ENCODE measurements at places on chromosomes 2 and 18. TPM values are rescaled to one million over a fixed set of nuclear protein-coding genes. Genes with fewer than 3 reads are reported as not detected.

- no peaks in the 10 kb centered on the region for H3K27me3 ChIP-seq
- no peaks in the 10 kb centered on the region for H3K36me3 ChIP-seq
- H3K4me1 ChIP-seq, result peaks cover 10% of the 10 kb centered on the region
- DNase-seq, result no peak
- H3K4me3 ChIP-seq, result no peak overlapping the region
Measured at GRCh38 chr2:240946046-240946445, 39.9 kb downstream of the CROCC2 start.

- no peaks in the 10 kb centered on the region for H3K4me1 ChIP-seq
- no peaks in the 10 kb centered on the region for H3K27me3 ChIP-seq
- H3K4me3 ChIP-seq, result no peak overlapping the region
- DNase-seq, result no peak
Measured at GRCh38 chr2:103638978-103639377, 877.1 kb downstream of the TMEM182 start.

- H3K27ac ChIP-seq, result no peak overlapping the region
- DNase-seq, result no peak
- no peak overlapping the region for H3K4me3 ChIP-seq
- H3K27me3 ChIP-seq, result no peaks in the 10 kb centered on the region
- H3K4me1 ChIP-seq, result no peaks in the 10 kb centered on the region
Measured at GRCh38 chr2:49831698-49832367, 677.5 kb upstream of the FSHR start.

DNA sequence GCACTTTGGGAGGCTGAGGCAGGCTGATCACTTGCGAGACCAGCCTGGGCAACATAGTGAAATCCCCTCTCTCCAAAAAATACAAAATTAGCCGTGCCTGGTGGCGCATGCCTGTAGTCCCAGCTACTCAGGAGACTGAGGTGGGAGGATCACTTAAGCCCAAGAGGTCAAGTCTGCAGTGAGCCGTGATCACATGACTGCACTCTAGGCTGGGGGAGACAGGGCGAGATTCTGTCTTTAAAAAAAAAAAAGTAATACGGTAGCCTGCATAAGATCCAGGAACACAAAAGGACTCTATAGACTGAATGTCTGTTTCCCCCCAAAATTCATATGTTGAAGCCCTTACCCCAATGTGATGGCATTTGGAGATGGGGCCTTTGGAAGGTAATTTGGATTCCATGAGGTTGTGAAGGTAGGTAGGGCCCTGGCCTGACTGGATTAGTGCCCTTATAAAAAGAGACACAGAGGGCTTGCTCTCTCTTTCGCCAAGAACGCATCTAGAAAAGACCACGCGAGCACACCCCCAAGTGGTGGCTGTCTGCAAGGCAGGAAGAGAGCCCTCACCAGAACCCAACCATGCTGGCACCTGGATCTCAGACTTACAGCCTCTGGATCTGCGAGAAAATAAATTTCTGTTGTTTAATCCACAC is 17.0 kb downstream of the MBOAT2 start:
- H3K27me3 ChIP-seq, result no peaks in the 10 kb centered on the region
- peak; percentile 18 for DNase-seq
- no peaks in the 10 kb centered on the region for H3K36me3 ChIP-seq
- H3K27ac ChIP-seq, result peak overlapping the region; percentile 66
- peaks cover 71% of the 10 kb centered on the region for H3K4me1 ChIP-seq

- no peaks in the 10 kb centered on the region for H3K4me1 ChIP-seq
- peaks cover 9% of the 10 kb centered on the region for H3K27me3 ChIP-seq
- no peak overlapping the region for H3K27ac ChIP-seq
- no peak overlapping the region for H3K4me3 ChIP-seq
Measured at GRCh38 chr18:63005306-63005705, 290.0 kb downstream of the PHLPP1 start.

DNA sequence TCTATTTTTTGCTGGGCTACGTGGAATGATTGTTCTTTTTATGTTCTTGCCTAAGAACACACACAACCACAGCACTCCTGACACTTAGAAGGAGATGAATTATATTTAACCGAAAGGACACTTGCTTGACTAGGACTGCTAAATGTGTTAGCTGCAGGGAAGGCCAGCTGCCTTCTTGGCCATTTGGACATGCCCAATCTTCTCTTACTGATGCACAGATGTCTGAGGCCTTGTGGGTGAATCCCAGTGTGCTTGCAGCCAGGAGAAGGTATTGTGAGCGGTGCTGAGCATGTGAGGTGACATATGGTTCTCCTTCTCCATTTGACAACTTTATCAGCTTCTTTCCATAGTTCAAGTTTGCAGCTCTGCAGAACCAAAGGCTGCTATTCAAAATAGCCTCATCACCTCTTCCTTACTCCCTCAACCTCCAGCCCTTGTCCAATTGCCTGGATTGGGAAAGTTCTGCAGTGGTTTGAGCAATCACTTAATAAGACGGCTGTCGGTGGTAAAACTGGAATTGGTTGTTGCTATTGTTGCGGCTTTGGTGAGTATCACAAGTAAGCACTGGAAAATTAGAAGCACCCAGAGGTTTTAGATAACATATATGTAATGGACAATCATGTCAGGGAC is 1113.3 kb downstream of the TSN start:
- no peak overlapping the region for H3K4me3 ChIP-seq
- H3K4me1 ChIP-seq, result no peaks in the 10 kb centered on the region
- no peak overlapping the region for H3K27ac ChIP-seq
- no peak for DNase-seq

DNA sequence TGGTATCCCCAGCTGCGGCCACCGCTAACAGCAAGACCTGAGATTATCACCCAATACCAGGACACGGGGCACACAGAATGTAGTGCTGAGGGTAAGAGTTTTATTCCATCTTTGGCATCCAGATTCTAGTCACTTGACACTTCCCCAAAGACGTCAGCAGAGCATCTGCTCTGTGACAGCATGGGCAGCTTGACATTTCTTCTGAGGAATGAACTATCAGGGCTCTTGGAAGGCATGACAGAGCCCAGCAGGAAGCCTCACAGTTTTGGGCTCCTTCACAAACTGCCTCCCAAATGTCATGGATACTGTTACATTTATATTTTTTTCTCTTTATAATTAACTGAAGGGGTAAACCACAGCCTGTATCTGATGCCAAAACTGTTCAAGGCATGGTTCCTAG is 1010.7 kb downstream of the TDRD15 start:
- no peaks in the 10 kb centered on the region for H3K4me1 ChIP-seq
- no peaks in the 10 kb centered on the region for H3K27me3 ChIP-seq
- DNase-seq, result no peak
- no peaks in the 10 kb centered on the region for H3K36me3 ChIP-seq

DNA sequence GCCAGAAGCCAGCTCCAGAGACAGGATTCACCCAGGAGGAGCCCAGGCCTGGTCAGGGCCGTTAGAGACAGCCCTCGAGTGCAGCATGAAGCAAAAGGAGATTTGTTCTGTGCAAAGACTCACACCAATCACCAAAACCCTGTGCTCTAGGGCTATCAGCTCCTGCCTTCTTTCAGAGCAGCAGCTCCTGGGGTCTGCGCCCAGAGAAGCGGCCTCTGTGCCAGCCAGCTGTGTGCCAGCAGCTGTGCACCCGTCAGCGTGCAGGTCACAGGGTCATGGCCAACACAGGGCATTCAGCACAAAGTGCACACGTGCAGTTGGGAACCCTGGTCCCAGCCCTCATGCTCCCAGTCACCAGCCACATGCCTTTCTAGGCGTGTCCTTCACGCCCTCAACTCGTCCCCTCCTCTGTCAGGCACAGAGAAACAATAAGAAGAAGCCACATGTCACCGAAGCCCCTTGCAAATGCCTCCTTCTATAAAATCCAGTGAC is 49.3 kb downstream of the ZNF516 start:
- peak; percentile 55 for DNase-seq
- H3K27ac ChIP-seq, result peak overlapping the region; percentile 89
- no peaks in the 10 kb centered on the region for H3K27me3 ChIP-seq
- H3K36me3 ChIP-seq, result 0 out of 2 replicates have a peak, but pooled peaks cover 1% of the 10 kb centered on the region
- peak overlapping the region; percentile 44 for H3K4me3 ChIP-seq

DNA sequence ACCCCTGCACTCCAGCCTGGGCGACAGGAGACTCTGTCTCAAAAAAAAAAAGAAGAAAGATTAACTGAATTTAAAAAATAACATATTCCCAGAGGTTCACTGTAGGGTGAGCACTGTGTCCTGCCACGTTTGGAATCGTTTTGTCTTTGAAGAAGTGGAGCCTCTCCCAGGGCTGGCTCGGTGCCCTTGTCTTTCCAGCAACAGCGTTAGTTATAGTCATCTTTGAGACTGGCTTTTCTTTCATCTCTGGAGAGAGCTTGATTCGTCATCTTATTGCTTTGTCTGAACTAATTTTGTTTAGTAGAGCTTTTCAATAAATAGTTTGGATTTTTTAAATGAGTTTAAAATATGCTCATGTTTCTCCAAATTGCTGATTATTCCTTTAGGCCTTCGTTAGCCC is 50.5 kb downstream of the IMPA2 start:
- no peaks in the 10 kb centered on the region for H3K27me3 ChIP-seq
- no peaks in the 10 kb centered on the region for H3K36me3 ChIP-seq
- peaks cover 20% of the 10 kb centered on the region for H3K4me1 ChIP-seq
- peak; percentile 94 for DNase-seq
- no peak overlapping the region for H3K4me3 ChIP-seq

DNA sequence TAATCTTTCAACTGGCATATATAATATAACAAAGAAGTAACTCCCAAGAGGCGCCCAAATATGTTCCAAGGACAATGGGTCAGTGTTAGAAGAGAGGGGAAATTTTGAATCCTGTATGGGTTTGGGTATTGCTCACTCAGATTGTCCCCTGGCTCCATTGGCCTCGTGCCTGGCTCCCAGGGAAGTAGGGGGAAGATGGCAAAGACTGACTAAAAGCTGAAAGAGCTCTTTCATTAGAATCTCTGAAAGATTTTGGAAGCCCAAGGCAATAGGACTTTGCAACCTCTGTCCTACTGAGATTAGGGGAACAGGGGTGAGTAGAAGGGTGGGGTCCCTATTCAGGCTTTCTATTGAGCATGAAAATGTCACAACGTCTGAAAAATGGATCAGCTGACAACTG is 1272.8 kb upstream of the ZEB2 start:
- no peak overlapping the region for H3K4me3 ChIP-seq
- no peak for DNase-seq
- H3K36me3 ChIP-seq, result no peaks in the 10 kb centered on the region
- no peaks in the 10 kb centered on the region for H3K4me1 ChIP-seq

DNA sequence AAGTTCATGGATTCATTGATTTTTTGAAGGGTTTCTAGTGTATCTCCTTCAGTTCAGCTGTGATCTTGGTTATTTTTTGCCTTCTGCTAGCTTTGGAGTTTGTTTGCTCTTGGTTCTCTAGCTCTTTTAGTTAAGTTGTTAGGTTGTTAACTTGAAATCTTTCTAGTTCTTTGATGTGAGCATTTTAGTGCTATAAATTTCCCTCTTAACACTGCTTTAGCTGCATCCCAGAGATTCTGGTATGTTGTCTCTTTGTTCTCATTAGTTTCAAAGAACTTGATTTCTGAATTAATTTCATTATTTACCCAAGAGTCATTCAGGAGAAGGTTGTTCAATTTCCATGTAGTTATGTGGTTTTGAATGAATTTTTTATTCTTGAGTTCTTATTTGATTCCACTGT is 210.6 kb downstream of the IRS1 start:
- peaks cover 6% of the 10 kb centered on the region for H3K4me1 ChIP-seq
- H3K27ac ChIP-seq, result no peak overlapping the region
- no peaks in the 10 kb centered on the region for H3K27me3 ChIP-seq
- H3K4me3 ChIP-seq, result no peak overlapping the region
- no peaks in the 10 kb centered on the region for H3K36me3 ChIP-seq

- no peak overlapping the region for H3K4me3 ChIP-seq
- DNase-seq, result peak; percentile 21
- H3K27ac ChIP-seq, result no peak overlapping the region
- H3K36me3 ChIP-seq, result no peaks in the 10 kb centered on the region
Measured at GRCh38 chr2:166060191-166060590, 67.6 kb downstream of the SCN1A start.

GRCh38 chr2:84906900-84907714 is 1.7 kb downstream of the TMSB10 start:
- H3K27ac ChIP-seq, result peak overlapping the region; percentile 79
- DNase-seq, result peak; percentile 91
- no peaks in the 10 kb centered on the region for H3K27me3 ChIP-seq

- no peaks in the 10 kb centered on the region for H3K27me3 ChIP-seq
- H3K36me3 ChIP-seq, result no peaks in the 10 kb centered on the region
- H3K27ac ChIP-seq, result no peak overlapping the region
- no peak for DNase-seq
- H3K4me3 ChIP-seq, result no peak overlapping the region
Measured at GRCh38 chr18:65919663-65920062, 168.9 kb downstream of the CDH7 start.

GRCh38 chr2:392926-393280 is 105.0 kb upstream of the ALKAL2 start:
- H3K4me3 ChIP-seq, result no peak overlapping the region
- H3K36me3 ChIP-seq, result no peaks in the 10 kb centered on the region
- H3K4me1 ChIP-seq, result no peaks in the 10 kb centered on the region

- DNase-seq, result no peak
- no peaks in the 10 kb centered on the region for H3K4me1 ChIP-seq
- no peaks in the 10 kb centered on the region for H3K36me3 ChIP-seq
- no peaks in the 10 kb centered on the region for H3K27me3 ChIP-seq
Measured at GRCh38 chr2:212381428-212382102, 157.0 kb downstream of the ERBB4 start.

DNA sequence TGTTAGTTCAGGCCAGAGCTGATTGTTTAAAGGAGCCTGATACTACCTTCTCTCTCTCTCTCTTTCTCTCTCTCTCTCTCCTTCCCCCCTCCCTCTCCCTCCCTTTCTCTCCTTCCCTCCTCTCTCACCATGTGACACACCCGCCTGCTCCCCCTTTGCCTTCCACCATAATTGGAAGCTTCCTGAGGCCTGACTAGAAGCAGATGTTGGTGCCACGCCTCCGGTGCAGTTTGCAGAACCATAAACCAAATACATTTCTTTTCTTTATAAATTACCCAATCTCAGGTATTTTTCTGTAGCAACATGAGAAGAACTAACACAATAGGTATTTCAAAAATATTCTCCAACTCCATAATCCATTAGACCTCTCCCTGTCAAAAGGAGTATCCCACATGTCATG is 62.4 kb downstream of the ANKRD62 start:
- no peaks in the 10 kb centered on the region for H3K4me1 ChIP-seq
- no peaks in the 10 kb centered on the region for H3K36me3 ChIP-seq
- H3K4me3 ChIP-seq, result no peak overlapping the region
- H3K27me3 ChIP-seq, result no peaks in the 10 kb centered on the region
- no peak overlapping the region for H3K27ac ChIP-seq

GRCh38 chr2:232260075-232260474 is 118.5 kb upstream of the ALPP start:
- H3K36me3 ChIP-seq, result peaks cover 8% of the 10 kb centered on the region
- H3K27ac ChIP-seq, result 0 out of 2 replicates have a peak overlapping the region, but pooled peaks have one; percentile 15
- no peaks in the 10 kb centered on the region for H3K27me3 ChIP-seq

GRCh38 chr2:224576088-224576715 is 9.0 kb downstream of the CUL3 start:
- H3K27ac ChIP-seq, result no peak overlapping the region
- DNase-seq, result no peak
- H3K4me3 ChIP-seq, result no peak overlapping the region

KLF11 gene
- 5.8 TPM for total RNA-seq

DARS1 gene
- total RNA-seq, result 144 TPM

FKBP1B gene
- 7.5 TPM for total RNA-seq

FBXO41 gene
- total RNA-seq, result 1.0 TPM

B3GNT7 gene
- under 0.01 TPM for total RNA-seq

LOXL3 gene
- 52.4 TPM for total RNA-seq

COLEC11 gene
- total RNA-seq, result not detected

All from GM23248 (cell line).